ENCODE measurements at places on chromosomes 2 and 18.

- DNase-seq = peak; percentile 77
Observed at GRCh38 chr2:121804340-121804739, 48.9 kb downstream of the TSN start.

- no peak for DNase-seq
Observed at GRCh38 chr18:59769129-59769865, 72.1 kb upstream of the CCBE1 start.

DNA sequence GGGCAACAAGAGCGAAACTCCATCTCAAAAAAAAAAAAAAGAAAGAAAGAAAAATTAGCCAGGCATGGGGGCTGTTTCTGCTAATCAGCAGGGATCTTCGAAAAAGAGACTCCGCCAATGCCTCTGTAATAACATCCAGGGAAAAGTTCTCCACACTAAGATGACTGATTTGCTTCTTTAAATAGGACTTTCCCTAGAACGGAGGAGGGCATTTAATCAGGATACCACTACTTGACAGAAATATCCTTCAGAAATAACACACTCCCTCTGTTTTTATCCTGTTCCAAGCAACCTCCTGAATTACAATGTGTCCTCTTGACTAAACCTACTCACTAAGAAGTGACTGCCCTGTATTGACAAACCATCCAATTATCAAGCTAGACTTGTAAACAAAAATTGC lies 21.7 kb downstream of the REV1 start:
- no peak for DNase-seq

DNA sequence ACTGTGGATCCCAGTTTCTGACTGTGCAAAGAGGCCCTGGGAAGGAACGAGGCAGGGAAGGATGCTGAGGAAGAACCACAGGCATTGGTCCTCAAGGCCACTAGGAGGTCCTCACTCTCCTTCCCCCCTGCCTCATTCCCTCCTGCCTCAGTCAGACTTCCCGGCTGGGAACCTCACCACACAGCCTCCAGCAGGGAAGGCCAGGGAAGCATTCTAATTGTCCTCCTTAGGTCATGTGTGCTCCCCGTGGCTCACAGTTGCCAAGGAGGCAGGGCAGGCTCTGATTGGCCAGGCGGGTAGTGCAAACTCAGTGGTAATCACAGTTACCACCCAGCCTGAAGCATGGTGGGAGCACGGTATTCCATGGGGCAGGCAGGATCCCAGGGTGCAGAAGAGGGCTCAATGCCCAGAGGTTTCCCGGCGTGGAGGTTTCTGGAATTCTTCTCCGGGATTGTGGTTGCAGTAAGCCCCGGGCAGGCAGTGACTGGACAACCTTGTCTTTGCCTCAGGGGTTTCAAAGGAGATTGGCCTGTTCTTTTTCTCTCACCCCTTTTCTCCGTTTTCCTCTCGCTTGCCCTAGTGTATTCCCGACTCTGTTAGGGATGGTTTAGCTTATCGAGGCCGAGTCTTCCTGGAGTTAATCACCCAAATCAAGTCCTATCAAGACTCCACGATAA lies 27.1 kb downstream of the FER1L5 start:
- no peak for DNase-seq

GRCh38 chr2:56347881-56348280 lies 164.1 kb downstream of the CCDC85A start:
- DNase-seq = no peak

GRCh38 chr18:23340661-23341060 lies 112.4 kb upstream of the RIOK3 start:
- no peak for DNase-seq

DNA sequence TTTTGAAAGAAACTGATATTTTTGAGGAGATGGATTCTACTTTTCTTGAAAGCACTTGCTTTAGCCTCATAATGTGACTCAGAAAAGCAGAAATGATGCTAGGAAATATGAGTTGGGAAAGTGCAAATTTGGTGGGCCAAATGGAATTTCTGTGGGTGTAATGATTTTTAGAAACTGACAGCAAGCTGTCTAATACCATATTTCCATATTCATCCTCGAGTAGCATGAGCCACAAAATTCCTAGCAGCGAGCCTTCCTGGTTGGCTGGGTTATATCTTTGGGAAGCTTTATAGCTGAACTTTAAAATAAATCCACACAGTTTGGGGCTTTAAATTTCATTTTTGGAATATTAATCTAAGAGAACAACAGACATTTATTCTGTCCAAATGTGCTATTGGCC lies 190.0 kb downstream of the DSC3 start:
- no peak for DNase-seq

DNA sequence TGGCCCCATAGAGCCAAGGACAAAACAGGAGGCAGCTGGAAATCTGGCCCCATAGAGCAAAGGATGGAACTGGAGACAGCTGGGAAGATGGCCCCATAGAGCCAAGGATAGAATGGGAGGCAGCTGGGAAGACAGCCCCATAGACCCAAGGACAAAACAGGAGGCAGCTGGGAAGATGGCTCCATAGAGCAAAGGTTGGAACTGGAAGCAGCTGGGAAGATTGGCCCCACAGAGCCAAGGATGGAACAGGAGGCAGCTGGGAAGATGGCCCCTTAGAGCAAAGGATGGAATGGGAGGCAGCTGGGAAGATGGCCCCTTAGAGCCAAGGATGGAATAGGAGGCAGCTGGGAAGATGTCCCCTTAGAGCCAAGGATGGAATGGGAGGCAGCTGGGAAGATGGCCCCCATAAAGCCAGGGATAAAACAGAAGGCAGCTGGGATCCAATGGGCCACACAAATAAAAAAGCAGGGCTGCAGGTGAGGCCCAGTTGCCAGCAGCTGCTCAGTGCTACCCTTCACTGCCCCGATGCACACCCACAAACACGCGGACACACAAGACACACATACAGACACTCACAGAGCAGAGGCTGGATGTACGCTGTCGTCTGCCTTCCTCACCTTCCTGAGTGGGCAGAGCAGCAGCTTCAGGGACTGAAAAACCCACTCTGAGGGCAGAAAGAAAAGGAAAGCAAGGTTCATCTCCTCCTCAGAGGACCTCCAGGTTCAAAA lies 505.4 kb upstream of the MYT1L start:
- no peak for DNase-seq

DNA sequence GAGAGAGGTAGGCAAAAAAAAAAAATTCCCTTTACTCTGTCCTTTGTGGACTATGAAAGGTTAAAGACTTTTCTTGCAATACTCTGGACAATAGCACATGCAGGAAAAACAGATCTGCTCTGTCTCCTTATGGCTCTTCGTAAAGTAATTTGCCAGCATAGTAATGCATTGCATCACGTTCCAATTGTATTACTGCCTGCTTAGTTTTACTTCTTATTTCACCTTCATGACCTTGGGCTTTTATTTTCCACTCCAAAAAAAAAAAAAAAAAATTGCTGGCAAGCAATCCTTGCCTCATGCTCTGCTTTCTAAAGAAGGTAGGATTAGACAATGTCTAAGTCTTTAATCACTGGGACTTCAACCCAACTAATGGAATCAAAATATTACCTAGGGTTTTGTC lies 1802.7 kb downstream of the SUCLG1 start:
- no peak for DNase-seq

DNA sequence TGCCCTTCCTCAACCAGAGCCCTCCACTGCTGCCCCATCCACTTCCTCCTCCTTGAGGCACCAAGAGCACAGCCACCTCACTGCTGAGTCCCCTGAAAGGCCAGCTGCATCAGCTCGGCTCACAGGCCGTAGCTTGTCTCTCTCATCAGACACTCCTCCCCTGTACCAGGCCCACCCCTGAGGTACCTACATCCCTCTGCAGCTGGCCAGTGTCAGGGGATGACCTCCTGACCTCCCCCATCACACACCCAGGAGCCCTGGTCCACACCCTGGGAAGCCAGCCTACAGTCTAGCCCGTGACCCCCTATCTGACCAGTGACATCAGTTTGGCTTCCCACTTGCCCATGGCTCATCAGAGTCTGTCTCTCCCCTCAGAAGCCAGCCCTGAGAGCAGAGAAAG lies 205.6 kb downstream of the TNS1 start:
- peak; percentile 1 for DNase-seq

DNA sequence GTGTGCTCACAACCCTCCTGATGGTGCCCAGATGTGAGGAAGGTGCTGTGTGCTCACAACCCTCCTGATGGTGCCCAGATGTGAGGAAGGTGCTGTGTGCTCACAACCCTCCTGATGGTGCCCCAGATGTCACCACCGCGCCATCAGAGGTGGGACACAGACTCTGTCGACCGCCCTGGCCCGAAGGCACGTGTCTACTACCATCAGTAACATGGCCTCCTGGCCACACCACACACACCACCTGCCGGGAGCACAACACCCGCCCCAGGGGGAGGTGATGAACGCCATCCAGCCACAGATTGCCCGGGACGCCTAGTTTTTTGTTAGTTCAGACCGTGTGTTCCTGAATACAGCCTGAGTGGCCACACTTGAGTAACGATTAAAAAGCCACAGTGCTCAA lies 24.5 kb downstream of the HDAC4 start:
- no peak for DNase-seq

GRCh38 chr2:200431996-200432705 lies 77.7 kb downstream of the KCTD18 start:
- no peak for DNase-seq

GRCh38 chr2:239826376-239826775 lies 198.8 kb downstream of the NDUFA10 start:
- peak; percentile 3 for DNase-seq

DNA sequence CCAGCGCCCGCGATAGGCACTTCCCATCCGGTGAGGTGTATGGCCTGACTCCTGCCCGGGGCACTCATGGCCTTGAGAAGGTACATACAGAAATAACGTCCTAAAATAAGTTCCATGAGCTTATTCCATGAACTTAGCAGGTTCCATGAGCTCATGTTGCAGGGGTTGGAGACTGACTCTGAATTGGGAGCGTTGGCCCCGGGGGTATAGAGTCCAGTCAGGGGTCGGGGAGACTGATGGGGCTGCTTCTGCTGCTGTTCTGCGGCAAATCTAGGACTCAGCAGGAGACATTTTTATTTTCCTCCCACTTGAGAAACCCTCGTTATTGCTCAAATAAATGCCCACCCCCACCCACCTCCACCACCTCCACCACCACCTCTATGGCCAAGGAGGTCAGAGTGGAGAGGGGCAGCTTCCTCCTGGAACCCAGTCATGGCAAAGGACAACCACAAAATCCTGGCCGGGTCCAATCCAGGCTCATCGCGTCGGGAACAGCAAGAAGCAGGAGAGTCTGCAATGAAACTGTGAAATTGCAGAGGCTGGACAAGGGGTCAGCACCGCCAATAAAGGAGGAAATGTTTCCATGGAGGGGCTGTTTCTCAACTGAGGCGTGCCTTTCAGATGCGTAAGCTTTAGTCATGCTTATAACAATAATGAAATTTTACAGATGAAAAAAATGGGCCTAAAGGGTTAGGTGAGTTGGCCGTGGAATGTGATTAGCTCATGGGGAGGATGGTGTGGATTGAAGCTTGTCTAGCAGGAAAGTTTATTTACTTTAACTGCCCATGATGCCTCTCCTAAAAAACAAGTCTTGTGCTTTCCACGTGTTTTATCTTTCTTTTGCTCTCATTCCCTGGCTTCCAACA lies 136.6 kb upstream of the ALKAL2 start:
- DNase-seq = no peak

DNA sequence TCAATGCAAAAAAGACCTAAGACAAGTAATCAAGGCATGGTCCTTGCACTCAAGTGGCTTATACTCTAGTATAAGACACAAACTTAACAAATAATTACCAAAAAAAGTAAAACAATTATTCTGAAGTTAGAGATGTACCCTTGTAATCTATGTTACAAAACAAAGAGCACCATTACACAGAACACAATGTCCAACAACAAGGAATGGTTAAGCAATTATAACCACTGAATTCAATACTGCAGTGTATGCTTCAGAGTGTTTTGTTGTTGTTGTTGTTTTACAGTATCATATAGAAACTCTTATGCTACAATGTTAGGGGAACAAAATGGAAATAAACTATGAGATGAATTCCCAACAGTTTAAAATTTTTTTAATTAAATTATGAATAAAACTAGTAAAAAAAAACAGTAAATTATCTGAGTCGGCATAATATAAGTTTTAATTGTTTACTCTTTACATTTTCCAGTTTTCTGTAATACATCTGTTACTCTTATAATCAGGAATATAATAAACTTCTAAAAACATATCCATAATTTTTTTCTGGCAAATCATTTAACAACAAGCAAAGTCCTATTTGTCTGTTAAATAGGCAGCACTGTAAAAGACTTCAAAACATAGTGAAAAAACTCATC lies 29.2 kb downstream of the ROCK2 start:
- DNase-seq = no peak

GRCh38 chr2:195051401-195051800 lies 605.6 kb upstream of the SLC39A10 start:
- DNase-seq = no peak

GRCh38 chr2:62471816-62472215 lies 34.2 kb downstream of the TMEM17 start:
- no peak for DNase-seq

- DNase-seq = no peak
Observed at GRCh38 chr2:212364112-212364985, 174.3 kb downstream of the ERBB4 start.

- peak; percentile 30 for DNase-seq
Observed at GRCh38 chr18:77407733-77408132, 158.1 kb downstream of the GALR1 start.

GRCh38 chr2:133146893-133147292 lies 421.4 kb downstream of the NCKAP5 start:
- no peak for DNase-seq

GRCh38 chr2:230472621-230473018 lies 56.6 kb downstream of the SP100 start:
- no peak for DNase-seq

DNA sequence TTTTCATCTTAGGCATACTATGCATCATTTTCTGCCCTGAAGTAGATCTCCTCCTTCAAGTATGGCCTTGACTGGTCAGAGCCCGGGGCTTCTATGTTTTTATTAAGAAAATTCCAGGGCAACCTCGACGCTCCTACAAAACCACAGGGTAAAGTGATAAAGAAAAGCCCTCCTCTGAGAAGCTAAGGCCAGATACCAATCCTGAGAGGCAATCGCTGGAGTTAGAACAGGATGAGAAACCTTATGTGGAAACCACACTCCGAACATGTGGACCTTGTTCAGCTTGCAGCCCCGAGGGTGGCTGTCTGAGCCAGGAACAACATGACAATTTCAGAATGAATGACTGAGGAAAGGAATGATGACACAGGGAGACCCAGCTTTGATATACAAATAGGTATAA lies 35.6 kb downstream of the RMC1 start:
- no peak for DNase-seq

DNA sequence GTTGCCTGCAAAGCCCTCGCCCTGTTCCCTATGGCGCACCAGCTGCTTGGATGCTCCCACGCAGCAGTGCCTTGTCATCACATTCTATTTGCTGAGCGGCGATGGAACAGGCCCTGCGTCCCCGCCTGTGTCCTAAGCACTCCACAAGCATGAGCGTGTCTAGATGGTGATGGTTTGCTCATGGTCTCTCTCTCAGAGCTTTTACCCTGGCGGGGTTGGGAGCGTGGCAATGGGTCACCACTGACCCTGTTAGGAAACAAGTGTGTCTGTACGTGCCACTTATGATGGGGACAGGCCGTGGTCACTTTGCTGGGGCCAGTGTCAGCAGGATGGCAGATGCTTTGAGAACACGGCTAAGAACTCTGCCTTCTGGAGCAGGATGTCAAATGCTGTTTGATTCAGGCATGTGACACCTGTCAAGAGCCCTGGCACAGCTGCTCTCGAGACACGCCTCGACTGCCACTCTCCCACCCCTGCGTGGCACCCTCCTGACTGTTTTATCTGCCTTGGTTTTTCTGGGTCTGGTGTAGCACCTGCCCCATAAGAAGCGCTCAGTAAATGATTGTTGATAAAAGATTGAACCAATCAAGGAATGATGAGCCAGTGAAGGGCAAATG lies 44.2 kb downstream of the RRM2 start:
- DNase-seq = no peak

GRCh38 chr2:71801969-71802368 lies 345.7 kb downstream of the CYP26B1 start:
- peak; percentile 82 for DNase-seq

GRCh38 chr2:8123464-8123863 lies 558.4 kb upstream of the ID2 start:
- no peak for DNase-seq

Measured in iPS-NIHi11 (cell line).